ENCODE measurements at places on chromosomes 3 and 15.

GRCh38 chr15:27762471-27762870 is 336.6 kb downstream of the OCA2 start:
- DNase-seq, result no peak

GRCh38 chr15:50576166-50576565 is 29.7 kb upstream of the USP50 start:
- DNase-seq, result no peak

DNA sequence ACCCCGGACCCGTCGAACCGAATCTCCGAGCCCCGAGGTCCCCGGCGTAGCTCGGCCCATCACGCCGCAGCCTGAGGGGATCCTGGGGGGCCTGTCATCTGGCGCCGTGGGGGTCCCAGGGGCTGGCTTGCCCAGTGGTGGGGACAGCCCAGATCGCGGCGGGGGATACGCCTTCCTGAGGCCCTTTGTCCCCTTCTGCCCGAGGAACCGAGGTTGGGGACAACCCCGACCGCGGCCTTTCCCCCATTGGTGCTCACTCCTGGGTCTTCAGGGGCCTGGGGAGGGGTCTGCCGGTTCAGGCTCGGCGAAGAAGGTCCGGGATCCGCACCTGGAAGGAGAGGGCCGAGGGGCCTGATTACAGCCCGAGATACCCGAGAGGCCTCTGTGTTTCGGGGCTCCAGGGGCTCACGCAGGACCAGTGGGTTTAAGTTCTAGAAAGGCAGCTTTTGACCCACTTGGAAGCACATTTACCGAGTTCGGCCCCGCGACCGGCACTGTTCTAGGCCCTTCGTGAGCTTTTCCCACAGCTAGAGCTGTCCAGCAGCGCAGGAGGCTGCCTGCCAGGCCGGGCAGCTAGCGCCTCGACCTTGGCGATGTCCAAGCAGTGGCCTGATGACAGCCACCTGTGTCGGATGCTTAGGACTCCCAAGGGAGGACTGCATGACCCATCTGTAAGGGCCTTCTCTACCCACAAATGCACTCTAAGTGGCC is 504 bp downstream of the ABHD2 start:
- DNase-seq, result no peak

GRCh38 chr3:108250626-108251025 is 28.4 kb upstream of the IFT57 start:
- DNase-seq, result no peak

- no peak for DNase-seq
These were observed 43.7 kb upstream of the TIPARP start for GRCh38 chr3:156630773-156631093.

DNA sequence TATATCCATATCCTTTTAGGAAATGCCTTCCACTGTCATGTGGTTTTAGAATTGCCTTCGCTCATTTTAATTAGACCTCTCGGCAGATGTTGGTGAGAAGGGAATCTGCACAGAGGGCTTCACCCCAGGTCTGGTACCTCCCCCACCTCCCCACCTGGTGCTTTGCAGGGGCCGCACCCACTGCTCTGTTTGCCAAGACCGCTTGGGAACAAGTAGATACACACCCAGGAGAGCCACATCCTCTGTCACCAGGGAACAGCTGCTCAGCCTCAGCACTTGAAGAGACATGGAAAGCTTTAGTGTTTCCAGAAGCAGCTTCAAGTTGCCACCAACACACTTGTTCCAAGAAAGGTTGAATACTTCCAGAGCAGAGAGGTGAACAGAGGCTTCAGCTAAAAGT is 21.8 kb downstream of the LRRC31 start:
- no peak for DNase-seq
